AG04450 (cell line): ENCODE measurements at places on chromosomes 16 and 17. TPM values are rescaled to one million over a fixed set of nuclear protein-coding genes. Genes with fewer than 3 reads are reported as not detected.
A peak's percentile ranks its signal among the peaks of the same experiment; 100 is the strongest.

- no peak for DNase-seq
Measured at GRCh38 chr17:59669411-59669810, 37.8 kb downstream of the PTRH2 start.

The C1QTNF1 gene
- polyA plus RNA-seq: 15.4 and 23.4 TPM in 2 replicates

GRCh38 chr16:1757714-1758461, 13.5 kb downstream of the NME3 start:
- DNase-seq: no peak

- no peak for DNase-seq
Measured at GRCh38 chr16:76207270-76207669, 69.9 kb upstream of the CNTNAP4 start.

GRCh38 chr17:17849147-17849820, 12.5 kb upstream of the SREBF1 start:
- no peak for DNase-seq

GRCh38 chr16:1188432-1189189, 35.7 kb downstream of the CACNA1H start:
- no peak for DNase-seq

DNA sequence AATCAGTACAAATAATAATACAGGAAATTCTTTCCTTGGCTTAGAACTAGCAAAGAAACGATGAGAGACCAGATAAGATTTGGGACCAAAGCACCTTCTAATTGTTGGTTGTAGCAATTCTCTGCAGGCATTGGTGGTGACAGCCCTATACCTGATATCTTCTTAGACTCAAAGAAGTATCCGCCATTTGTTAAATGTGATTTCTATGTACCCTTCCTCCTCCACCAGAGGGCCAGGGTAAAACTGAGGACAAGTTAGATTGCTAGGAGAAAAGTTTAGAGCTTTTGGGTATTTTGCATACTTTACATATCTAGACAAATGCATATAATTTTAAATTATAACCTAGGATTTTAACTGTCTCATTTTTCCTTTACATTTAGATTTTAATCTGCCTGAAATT, 304.3 kb downstream of the HS3ST4 start:
- no peak for DNase-seq

DNA sequence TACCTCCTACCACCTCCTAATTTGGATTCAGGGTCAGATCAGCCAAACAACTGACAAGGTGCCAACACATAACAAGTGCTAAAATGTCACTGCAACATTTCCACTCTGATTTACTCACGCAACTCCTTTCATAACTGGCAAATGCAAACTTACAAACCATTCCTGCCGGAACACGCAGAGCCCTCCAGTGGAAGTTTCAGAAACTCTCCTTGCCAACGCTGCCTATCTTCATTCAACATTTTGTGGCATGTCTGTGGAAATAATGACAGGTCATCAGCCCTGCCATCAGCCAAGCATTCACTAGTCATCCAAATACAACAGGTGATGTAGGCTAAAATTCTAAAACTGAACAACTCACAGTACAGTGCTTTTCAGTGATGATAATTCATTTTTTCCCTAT, 37.7 kb upstream of the OR3A1 start:
- no peak for DNase-seq

- no peak for DNase-seq
Measured at GRCh38 chr17:40374821-40375498, 10.4 kb upstream of the GJD3 start.

DNA sequence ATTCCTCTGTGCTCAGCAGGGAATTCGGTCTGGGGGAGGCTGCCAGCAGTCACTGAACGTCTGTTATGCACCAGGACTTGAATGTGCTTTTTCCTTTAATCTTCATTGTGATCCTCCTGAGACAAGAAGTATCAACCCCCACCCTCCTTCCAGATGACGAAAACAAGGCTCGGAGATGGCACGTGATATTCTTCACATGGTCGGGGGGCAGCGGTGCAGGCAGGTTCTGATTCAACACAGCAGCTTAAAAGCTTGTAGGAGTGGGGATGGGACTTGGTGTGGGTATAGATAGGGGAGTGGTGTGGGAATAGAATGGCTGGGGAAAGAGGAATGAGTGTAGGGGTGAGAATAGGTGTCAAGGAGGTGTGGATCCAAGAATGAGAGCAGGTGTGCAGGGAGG, 6.4 kb downstream of the NECAB2 start:
- DNase-seq: no peak

The KRT31 gene
- polyA plus RNA-seq: not detected in 2 replicates

DNA sequence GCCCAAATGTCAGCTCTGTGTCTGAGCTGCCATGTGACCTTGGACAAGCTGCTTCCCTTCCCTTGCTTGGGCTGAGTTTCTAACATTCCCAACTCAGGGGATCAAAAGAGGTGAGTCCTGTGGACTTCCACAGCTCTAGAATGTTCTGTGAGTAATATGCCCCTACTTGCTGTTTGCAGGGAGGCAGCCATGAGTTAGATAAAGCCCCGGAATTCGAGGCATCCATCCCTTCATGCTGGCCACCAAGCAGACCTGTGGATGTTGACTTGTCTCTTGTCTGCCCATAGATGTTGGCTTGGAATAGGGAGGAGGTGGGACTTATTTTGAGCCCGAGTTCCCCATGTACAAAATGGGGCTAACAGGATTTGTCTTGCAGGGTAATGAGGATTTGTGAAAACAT, 36.2 kb downstream of the KSR1 start:
- no peak for DNase-seq

GRCh38 chr17:40283662-40284061, 4.0 kb upstream of the CDC6 start:
- peak; percentile 75 for DNase-seq

DNA sequence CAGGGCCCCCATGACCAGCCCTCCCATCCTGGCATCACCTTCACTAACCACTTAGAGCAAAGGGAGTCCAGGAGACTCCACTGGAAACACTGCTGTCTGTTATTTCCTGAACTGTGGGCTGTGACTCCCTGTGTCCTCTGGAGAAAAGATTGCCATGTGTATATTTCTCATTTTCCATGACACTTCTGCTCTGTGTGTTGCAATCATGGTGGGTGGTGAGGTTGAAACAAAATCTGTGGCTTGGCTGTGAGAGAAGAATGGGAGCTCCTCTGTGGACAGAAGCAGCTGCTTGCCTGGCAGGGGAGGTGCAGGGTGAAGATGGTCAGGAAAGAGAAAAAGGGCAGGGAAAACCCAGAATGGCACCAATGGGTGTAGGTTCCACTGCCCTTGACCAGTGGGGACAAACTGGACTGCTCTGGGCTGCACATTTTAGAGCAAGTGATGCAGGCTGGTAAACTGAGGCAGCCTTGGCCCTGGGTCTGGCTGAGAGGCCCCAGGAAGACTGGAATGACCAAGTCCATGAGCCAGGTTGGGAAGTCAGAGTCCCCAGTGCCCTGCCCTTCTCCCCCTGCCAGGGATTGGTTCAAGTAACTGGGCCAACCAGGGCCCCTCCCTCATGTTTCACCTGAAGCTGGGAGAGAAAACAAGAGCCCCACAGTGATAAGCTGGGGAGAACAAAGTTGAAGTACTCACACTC, 314.3 kb downstream of the C16orf95 start:
- DNase-seq: no peak

The ZDHHC1 gene
- polyA plus RNA-seq: 1.9 and 2.7 TPM in 2 replicates

DNA sequence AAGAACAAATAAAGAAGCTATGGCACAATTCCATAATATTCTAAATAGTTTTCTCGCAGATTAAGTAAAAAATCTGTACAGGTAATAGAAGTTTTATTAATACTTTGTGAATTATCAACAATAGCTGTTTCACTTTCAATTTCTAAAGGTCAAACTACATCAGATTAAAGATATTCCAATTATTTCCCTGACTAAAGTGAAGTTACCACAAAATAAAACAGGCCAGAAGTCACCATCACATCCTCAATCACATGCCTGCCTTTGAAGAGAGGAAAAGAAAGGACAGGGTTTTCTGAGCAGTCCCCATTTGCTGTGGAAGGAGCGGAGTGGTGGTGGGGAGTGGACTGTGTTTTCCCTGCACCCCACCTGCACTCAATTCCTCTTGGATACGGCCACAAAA, 11.1 kb downstream of the ITFG1 start:
- no peak for DNase-seq

The CFAP119 gene
- 2.6 and 3.1 TPM in 2 replicates for polyA plus RNA-seq

GRCh38 chr17:57544401-57544800, 200.7 kb downstream of the CCDC182 start:
- DNase-seq: no peak

- DNase-seq: no peak
Measured at GRCh38 chr17:50172130-50172529, 6.3 kb downstream of the SGCA start.

DNA sequence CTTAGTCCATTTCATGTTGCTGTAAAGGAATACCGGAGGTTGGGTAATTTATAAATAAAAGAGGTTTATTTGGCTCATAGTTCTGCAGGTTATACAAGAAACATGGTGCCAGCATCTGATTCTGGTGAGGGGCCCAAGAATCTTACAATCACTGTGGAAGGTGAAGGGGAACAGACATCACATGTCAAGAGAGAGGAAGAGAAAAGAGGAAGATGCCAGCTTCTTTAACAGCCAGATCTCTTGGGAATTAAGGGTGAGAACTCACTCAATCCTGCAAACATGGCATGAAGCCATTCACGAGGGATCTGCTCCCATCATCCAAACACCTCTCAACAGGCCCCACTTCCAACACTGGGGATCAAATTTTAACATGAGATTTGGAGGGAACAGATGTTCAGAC, 49.5 kb downstream of the BMERB1 start:
- no peak for DNase-seq

GRCh38 chr16:75012380-75013081, 13.7 kb downstream of the ZNRF1 start:
- no peak for DNase-seq

GRCh38 chr16:6771956-6772355, 560.7 kb upstream of the RBFOX1 start:
- no peak for DNase-seq

- DNase-seq: no peak
Measured at GRCh38 chr16:68469796-68470460, 21.6 kb upstream of the SMPD3 start.

DNA sequence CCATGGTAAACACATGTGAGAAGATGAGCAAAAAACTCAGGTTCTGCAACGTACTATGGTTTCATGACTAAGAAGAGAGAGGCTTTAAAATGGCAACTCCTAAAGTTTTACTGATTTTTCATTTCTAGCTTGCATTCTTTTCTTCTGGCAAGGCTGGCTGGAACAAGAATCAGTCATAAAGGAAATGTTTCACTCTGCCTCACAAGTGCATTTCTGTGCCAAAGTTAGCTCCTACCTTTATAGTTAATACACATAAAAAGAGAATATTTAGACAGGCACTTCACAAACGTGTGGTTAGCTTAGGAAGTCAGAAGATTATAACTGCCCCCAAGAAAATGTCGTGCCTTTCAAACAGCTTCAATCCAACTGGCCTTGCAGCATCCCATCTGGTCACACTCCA, 417.1 kb upstream of the CDH11 start:
- no peak for DNase-seq

GRCh38 chr17:62782730-62783270, 25.3 kb downstream of the MARCHF10 start:
- DNase-seq: no peak

- DNase-seq: peak; percentile 72
Measured at GRCh38 chr17:72119873-72120641, 763 bp upstream of the SOX9 start.

DNA sequence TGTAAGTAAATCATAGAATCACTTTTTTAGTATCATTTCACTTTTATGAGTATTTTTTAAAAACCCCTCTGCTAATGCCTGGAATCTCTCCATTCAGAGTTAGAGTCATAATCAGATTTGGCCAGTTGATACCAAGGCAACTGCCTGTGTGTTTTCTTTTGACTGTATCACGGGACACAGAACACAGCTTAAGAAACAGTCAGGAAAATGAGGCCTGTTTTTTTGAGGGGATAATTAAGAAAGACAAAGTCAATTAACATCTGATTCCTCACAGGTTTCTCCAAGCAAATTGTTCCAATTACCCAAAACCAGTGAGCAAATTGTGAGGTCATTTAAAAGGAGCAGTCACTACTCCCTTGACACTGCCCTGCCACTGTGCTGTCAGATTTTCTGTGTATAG, 944.5 kb upstream of the SOX9 start:
- DNase-seq: no peak

DNA sequence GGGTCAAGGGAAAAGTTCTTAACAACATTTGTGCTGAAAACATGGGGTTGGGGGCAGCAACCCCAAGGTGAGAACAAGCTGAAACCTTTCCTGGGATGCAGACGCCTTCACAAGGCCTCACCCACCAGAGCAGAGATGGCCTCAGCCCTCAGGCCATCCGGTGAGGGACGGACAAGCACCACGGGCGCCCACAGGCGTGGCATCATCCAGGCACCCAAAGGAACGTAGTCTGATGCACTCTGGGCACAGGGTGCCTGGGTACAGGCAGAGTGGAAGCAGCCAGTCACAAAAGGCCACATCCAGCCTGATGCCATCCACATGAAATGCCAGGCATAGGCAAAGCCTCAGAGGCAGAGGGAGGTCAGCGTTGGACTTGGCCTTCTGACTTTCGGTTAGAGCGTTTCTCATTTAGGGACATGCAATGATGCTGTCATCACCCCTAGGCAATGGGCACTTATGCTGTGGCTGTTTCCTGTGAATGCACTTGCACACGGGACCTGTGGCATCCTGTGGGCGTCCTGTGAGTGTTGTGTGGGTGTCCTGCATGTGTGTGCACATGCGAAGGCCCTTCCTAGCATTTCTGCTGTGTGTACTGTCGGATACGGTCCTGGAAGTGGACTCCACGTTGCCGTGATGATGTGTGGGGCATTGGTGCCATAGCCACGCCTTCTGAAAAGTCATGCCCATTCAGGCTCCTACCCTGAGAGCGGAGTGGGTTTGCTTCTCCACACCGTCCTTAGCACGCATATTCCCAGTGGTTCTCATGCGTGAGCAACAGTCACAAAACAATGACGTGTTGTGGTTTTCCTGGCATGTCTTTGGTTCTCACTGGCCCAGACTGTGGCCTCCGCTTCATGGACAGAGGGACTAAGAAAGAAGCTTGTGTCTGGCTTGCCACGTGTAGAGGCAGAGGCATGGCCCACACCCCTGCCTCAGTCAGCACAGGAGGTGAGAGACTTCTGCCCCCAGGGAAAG, 52.7 kb upstream of the ZNF469 start:
- no peak for DNase-seq

DNA sequence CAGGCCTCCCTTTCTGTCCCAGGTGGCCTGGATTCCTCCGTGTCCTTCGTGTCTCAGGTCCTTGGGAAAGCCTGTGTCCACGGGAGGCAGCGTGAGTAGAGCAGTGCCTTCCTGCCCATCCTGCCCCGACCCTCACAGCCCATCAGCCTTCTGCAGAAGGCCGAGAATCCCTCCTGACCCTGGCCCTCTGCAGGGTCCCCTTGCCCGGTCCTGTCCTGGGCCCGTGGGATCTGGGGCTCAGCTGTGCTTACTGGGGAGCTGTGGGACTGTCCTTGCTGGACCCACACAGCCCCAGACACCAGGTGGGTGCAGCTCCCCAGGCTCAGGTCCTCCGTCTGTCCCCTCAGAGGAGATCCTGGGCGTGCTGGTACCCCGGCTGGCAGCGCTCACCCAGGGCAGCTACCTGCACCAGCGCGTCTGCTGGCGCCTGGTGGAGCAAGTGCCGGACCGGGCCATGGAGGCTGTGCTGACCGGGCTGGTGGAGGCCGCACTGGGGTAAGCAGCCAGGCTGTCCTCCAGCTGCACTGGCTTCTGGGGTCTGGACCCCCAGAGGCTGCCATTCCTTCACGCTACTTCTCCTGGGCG, 3.9 kb downstream of the TELO2 start:
- DNase-seq: no peak
